Stimulated activated CD8-positive, alpha-beta memory T cell treated with anti-CD3 and anti-CD28 coated beads, Interleukin-7, amount 100 ng/mL, for 1 hour (primary cell): ENCODE measurements at places on chromosomes 6 and 20.
A peak's percentile ranks its signal among the peaks of the same experiment; 100 is the strongest.

GRCh38 chr6:108714101-108714765 lies 134.0 kb upstream of the ARMC2 start:
- no peak for DNase-seq

- DNase-seq = no peak
Measured at GRCh38 chr20:1856424-1856823, 38.8 kb upstream of the SIRPA start.

- no peak for DNase-seq
Measured at GRCh38 chr6:21132856-21133838, 460.4 kb upstream of the SOX4 start.

GRCh38 chr20:9503526-9504245 lies 10.7 kb upstream of the LAMP5 start:
- DNase-seq = no peak

- DNase-seq = no peak
Measured at GRCh38 chr20:50248104-50248641, 57.5 kb downstream of the CEBPB start.

DNA sequence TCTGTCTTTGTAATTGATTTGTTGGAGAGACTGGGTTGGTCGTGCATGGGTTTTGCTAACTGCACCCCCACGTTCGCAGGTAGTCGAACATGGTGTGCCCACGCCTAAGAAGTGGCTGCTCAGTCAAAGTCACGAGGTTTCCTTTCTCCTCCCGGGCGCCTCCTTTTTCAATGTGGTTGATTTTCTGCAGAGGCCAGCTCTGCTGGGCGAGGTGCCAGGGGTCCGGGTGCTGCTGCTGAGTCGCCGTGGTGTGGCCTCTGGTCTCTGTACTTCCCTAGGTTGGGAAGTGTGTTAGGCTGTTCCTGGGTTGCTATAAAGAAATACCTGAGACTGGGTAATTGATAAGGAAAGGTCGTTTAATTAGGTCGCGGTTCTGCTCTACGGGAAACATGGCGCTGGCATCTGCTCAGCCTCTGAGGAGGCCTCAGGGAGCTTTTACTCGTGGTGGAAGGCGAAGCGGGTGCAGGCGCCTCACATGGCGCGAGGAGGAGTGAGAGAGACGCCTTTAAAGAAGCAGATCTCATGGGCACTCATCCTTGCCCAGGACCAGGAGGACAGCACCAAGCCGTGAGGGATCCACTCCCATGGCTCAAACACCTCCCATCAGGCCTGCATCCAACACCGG lies 14.1 kb downstream of the OSBPL2 start:
- DNase-seq = no peak

- no peak for DNase-seq
Measured at GRCh38 chr6:87914637-87915395, 132.8 kb upstream of the SPACA1 start.

- no peak for DNase-seq
Measured at GRCh38 chr6:52927451-52927850, 18.0 kb upstream of the GSTA3 start.

GRCh38 chr6:13454286-13455221 lies 32.8 kb downstream of the GFOD1 start:
- peak; percentile 48 for DNase-seq

DNA sequence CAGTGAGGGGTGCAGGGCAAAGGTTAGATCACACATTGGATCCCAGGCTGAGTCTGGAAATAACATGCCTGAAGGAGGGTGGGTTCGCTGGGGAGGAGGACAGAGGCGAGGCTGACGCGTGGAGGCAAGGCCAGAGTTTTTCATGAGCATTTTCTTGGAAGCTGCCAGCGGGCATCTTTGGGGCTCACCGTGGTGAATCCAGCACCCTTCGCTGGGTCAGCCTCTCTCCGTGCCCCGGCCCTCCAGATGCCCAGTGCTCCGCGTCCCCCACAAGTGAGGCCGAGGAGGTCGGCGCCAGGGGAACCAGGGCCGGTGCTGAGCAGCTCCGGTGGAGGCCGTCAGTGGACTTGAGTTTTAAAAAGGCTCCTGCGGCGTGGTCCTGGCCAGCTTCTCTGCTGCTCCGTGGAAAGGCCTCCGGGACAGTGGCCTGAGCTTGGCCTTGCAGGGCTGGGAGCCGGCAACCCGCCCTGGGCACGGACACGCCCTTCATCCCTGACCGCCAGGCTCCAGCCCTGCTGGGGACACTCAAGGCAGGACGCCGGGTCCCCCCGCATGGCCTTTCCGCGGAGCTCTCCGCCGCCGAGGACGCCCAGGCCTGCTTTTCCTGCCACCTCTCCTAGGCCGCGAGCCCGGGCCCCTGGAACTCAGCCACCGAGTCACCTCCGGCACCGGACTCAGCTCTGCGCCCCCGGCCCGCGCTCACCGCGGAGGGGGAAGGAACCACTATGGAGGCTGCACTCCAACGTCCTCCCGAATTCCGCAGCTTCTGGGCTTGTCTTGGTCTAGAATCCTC lies 114.3 kb downstream of the THBS2 start:
- DNase-seq = no peak

DNA sequence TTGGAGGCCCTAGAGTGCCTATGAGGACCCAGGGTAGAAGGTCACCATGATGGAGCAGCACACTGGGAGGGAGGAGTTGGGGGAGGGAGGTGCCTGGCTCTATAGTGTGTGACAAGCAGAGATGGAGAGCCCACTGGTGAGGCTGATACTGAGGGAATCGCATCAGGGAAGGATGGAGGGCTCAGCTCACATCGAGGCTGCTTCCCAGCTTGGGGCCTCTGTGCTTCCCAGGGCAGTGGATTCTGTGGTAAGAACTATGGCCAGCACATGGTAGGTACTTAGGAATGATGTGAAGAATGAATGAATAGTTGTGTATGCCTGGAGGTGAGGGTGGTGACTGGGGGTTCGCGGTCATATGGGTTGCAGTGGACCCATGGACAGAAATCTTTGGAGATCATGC lies 1.3 kb upstream of the EPB41L1 start:
- no peak for DNase-seq

GRCh38 chr6:7537565-7538174 lies 3.8 kb upstream of the DSP start:
- no peak for DNase-seq

DNA sequence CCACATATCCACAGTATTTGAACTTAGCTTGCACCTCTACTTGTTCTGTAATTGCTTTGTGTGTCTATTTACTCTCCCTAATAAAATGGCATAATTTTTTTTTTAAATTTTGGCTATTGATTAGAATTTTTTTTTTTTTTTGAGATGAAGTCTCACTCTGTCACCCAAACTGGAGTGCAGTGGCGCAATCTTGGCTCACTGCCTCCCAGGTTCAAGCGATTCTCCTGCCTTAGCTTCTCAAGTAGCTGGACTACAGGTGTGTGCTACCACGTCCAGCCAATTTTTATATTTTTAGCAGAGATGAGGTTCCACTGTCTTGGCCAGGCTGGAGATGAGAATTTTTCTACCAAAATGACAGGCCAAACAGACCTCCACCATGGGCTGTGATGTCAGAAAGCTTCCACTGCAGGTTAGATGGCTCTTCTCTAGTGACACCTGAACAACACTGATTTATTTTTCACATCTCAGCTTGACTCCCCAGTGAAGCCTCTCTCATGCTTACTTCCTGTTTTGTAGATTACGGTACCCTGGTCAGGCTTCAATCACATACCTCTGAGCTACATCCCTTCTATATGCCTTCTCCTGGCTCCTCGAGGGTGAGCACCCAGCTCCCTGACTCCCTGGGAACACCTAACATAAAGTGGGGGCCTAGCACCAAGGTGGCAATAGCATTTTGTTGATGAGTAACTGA lies 112.8 kb downstream of the ARHGAP18 start:
- no peak for DNase-seq

DNA sequence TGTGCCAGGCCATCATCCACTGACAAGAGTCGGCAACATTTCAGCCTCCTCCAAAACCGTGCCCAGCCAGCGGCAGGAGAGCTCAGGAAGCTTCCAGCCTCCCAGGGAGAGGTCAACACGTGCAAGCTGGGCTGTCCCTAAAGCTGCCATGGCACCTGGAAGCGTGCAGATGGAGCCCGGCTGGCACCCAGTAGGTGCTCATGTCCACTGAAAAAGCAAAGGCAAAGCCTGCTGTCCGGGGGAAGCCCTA lies 14.4 kb upstream of the TLDC2 start:
- DNase-seq = no peak

- DNase-seq = no peak
Measured at GRCh38 chr20:47133809-47134456, 222.6 kb downstream of the ZMYND8 start.

GRCh38 chr6:22899426-22899825 lies 330.1 kb downstream of the HDGFL1 start:
- no peak for DNase-seq

DNA sequence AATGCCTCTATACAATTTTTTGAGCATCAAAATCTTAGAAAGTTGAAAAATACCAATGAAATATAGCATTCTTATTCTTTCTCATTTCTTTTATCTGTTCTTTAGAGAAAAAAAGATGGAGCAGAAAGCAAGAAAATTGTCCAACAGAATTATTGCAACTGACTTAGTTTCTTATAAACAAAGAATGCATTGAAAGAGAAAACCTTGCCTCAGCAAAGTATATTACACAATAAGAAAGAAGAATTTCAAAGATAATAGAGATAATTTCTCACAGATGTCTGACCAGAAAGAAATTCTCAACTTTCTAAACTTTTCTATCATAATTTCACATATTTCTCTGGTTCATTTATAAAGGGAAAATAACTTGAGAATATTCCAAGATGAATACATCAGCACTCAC lies 47.0 kb upstream of the PRND start:
- no peak for DNase-seq

DNA sequence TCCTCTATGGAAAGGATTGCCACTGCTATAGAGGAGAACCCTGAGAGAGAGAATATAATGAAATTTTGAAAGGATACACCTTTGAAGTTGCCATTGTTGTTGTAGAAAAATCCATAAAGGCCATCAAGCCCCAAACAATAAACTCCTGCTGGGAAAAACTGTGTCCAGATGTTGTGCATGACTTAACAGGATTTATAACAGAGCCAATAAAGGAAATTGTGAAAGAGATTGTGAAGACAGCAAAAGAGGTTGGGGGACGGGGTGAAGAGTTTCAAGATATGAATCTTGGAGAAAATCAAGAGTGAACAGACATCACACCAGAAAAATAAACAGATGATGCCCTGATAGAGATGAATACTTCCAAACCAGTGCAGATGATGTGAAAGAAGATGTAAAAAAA lies 396.4 kb downstream of the BCKDHB start:
- no peak for DNase-seq

GRCh38 chr20:20083807-20084206 lies 31.5 kb downstream of the CFAP61 start:
- no peak for DNase-seq

GRCh38 chr6:90204327-90205056 lies 92.2 kb downstream of the BACH2 start:
- DNase-seq = no peak

GRCh38 chr6:163706500-163707087 lies 292.1 kb downstream of the QKI start:
- DNase-seq = no peak

DNA sequence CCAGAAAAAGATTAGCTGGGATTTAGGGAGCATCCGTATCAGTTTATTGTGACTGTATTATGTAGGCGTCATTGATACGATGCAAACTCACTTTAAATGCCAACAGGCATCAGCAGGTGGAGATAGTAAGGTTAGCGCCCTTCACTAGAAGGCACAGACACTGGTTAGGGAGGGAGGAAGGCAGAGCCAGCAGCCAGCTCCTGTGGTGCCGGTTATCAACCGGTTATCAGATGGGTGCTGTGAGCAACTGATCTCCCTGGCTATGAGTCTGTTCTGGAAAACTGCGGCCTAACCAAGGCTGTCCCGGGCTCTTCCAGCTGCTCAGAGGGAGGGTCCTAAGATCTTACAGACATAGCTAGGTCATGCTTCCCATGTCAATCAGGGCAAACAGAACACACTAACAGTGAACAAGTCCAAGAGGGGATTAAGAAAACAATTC lies 47.5 kb upstream of the CD93 start:
- DNase-seq = no peak

DNA sequence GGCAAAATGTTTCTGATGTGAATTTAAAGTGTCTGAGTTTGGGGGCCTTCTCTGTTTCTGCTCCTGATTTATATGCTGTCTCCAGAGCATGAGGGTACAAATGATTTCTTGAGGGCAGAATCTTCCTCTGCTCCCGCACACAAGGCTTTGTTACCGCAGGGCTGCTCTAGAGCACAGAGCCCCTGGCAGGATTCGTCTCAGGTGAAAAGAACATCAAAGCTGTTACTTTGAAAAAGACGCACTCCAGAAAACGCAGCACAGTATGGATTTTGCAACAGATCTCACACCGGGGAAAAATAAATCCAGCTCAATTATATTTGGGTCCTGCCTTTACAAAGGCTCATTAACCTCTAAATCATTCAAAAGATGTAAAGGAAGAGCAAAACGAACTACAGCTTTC lies 577.3 kb downstream of the PRKN start:
- no peak for DNase-seq

DNA sequence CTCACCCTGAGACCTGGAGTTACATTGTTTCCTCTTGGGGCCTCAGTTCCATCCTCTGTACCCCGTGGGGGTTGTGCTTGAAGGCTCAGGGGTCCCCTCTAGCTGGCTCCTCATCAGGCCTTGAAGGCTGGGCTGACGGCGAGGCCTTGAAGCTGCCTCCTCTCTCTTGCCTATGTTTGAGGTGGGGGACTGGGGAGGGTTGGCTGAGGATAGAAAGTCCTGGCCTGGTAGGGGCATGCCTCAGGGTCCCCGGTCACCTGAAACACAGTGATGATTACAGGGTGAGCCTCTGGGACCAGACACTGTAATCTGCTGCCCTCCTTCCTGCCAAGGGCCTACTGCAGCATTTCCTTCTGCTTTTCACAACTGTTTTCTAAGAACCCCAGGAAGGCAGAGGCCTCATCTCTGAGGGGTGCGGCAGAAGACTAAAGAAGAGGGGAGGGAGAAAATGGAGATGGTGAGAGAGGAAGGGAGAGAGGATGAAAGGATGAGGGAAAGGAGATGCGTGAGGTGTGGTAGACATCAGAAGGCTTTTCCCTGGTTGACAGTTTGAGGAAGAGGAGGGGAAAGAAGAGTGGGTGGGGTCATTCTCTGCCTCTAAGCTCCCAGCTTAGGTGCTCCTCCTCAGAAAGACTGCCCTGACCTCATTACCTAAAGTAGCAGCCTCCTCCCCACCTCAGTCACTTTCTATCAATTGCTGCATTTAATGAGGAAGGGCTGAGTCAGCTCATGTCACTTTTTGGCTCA lies 29.7 kb downstream of the VEGFA start:
- no peak for DNase-seq

GRCh38 chr6:116456927-116457326 lies 4.2 kb upstream of the CALHM6 start:
- DNase-seq = no peak

- no peak for DNase-seq
Measured at GRCh38 chr6:106225581-106225980, 100.0 kb downstream of the ATG5 start.

- no peak for DNase-seq
Measured at GRCh38 chr20:24722586-24722985, 226.5 kb upstream of the CST7 start.

- no peak for DNase-seq
Measured at GRCh38 chr6:12485226-12485764, 195.1 kb downstream of the EDN1 start.
